Activated T-cell treated with anti-CD3 and anti-CD28 coated beads, Interleukin-2, amount 50 U/mL, for 72 hours (primary cell): ENCODE measurements at places on chromosomes 13 and 19. TPM values are rescaled to one million over a fixed set of nuclear protein-coding genes. Genes with fewer than 3 reads are reported as not detected.

ZNF426 gene
- 21.8 TPM for total RNA-seq

DNA sequence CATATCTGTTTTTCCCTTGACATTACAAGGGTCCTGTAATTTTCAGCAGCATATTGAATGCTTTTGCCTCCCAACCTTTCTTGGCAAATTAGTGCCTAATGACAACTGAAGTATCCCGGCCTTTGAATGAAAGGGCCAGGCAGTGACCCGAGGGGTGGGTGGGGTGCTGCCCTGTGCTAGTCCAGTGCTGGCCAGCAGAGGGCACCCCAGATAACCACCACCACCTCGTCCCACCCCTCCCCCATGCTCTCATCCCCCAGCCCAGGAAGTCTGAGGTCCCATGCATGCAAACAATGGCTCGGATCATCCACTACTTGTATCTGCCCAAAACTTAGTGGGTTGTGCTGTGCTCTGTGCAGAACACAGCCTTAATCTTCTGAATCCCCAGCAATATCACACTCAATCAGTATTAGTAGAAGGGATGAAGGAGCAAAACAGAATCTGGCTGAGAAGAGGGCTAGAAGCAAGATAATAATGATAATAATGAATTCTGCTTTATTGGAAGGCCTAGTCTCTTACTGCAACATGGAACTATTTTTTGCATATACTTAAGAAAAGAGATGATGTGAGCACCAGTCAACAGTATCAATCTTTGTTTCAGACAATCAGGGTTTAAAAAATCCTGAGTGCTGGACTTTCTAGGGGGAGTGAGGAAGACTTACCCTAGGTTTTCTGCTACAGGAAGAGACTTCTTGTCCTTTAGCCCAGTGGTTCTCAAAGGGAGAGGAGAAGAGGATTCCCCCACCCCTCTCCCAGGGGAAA lies 3.8 kb downstream of the ATP12A start:
- DNase-seq: peak; percentile 73
- peak overlapping the region; percentile 31 for H3K4me3 ChIP-seq
- peaks cover 45% of the 10 kb centered on the region for H3K27me3 ChIP-seq
- H3K36me3 ChIP-seq: no peaks in the 10 kb centered on the region
- no peak overlapping the region for H3K27ac ChIP-seq
- peaks cover 31% of the 10 kb centered on the region for H3K4me1 ChIP-seq

DNA sequence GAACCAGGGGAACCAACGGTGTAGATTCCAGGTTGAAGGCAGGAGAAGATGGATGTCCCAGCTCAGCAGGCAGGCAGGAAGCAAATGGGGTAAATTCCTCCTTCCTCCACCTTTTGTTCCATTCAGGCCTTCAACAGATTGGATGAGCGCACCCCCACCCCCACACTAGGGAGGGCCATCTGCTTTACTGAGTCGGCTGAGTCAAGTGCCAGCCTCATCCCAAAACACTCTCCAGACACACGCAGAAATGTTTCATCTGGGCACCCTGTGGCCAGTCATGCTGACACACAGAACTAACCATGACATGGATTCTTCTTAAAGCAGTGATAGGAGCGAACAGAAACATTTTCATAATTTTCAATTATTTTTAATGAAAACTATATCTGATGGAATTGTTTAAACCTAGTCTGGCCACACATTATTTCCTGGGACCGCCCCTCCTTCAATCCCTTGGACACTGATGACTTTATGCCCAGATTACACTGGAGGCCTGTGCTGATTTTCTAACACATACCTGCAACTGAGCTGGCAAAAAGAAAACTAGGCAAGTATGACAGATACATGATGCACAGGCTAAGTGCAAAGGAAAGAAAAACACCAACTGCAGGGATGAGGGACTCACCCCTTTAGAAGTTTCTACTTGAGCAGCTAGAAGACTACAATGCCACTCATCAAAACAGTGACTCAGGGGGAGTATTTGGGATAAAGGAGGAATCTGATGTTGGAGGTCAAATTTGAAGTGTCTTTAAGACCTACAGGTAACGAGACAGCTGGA lies 154.2 kb downstream of the TNFRSF19 start:
- no peak for DNase-seq
- H3K27ac ChIP-seq: no peak overlapping the region
- no peaks in the 10 kb centered on the region for H3K27me3 ChIP-seq
- no peaks in the 10 kb centered on the region for H3K36me3 ChIP-seq
- no peak overlapping the region for H3K4me3 ChIP-seq
- H3K4me1 ChIP-seq: peaks cover 8% of the 10 kb centered on the region

- no peaks in the 10 kb centered on the region for H3K27me3 ChIP-seq
- no peak for DNase-seq
- H3K4me1 ChIP-seq: no peaks in the 10 kb centered on the region
- no peak overlapping the region for H3K27ac ChIP-seq
- H3K4me3 ChIP-seq: no peak overlapping the region
- no peaks in the 10 kb centered on the region for H3K36me3 ChIP-seq
Measured at GRCh38 chr13:88257706-88258105, 586.5 kb downstream of the SLITRK5 start.
